Substantia nigra (tissue), 51 donors: ENCODE measurements at places on chromosomes 2 and 18.
A peak's percentile ranks its signal among the peaks of the same experiment; 100 is the strongest.

DNA sequence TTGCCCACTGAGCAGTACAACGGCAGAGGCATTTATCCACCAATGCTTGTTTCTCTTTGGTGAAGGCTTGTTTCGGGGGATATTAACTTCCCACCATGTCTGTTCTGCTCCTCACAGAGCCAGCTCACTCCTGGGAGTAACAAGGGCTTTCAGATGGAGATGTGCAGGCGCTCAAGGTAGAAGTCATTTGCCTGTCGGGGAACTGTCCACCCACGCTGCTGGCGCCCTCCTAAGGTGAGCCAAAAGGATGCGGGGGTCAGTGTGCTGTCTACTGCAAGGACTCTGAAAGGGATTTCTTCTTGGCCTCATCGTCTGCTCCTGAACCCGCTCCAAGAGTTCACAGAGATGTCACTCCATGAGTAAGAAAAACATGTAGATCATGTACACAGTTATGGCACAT, 57.0 kb upstream of the CYRIA start:
- DNase-seq, result no peak

- no peak for DNase-seq
These were observed 49.8 kb upstream of the ZBTB7C start for GRCh38 chr18:48459016-48459415.

DNA sequence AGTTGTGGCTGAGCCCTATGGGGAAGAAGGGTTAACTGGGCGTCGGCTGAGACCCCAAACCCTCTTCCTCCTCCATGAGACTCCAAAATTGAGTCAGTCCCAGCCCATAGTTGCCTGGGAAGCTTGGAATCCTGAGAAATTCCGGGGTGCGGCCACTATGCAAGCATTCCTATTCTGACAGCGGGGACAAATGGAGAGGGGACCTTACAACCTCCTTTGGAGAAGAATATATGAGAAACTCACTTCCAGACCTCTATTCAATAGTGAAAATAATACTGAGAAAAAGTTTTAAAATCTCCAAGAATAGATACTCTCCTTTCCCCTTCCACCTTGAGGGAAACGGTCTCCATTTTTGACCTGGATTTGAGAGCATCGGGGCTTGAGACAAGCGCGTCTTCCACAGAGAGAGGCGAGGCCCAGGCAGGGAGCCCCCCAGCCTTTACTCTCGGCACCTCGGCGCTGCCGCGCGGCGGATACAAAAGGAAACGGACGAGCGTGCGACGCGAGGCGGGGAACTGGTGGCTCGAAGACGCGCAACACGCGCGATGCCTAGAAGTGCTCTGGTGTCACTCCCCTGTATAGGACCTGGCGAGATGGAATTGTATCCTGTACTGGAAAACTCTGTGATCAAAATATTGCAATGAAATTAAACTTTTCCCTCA, 11.1 kb downstream of the NR4A2 start:
- no peak for DNase-seq

GRCh38 chr2:1373830-1374229, 39.4 kb upstream of the TPO start:
- DNase-seq, result no peak

- no peak for DNase-seq
These were observed 37.6 kb downstream of the CDC42EP3 start for GRCh38 chr2:37633845-37634244.

DNA sequence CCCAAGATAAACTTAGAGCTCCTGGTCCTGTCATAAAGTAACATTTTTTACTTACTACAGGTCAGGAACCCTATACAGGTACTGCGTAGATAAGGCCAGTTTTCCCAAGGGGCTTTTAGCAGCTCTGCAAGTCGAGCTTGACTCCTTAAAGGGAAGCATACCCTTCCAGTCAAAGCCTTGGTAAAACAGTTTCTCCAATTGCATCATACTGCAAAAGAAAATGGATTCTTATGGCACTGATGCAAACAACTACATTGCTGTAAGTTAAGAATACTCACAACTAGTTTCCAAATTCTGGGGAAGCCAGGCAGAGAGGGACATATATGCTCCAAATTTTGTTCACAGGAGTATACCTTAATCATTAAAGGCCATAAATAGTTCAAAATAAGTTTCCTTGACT, 31.0 kb downstream of the MYO3B start:
- DNase-seq, result no peak

DNA sequence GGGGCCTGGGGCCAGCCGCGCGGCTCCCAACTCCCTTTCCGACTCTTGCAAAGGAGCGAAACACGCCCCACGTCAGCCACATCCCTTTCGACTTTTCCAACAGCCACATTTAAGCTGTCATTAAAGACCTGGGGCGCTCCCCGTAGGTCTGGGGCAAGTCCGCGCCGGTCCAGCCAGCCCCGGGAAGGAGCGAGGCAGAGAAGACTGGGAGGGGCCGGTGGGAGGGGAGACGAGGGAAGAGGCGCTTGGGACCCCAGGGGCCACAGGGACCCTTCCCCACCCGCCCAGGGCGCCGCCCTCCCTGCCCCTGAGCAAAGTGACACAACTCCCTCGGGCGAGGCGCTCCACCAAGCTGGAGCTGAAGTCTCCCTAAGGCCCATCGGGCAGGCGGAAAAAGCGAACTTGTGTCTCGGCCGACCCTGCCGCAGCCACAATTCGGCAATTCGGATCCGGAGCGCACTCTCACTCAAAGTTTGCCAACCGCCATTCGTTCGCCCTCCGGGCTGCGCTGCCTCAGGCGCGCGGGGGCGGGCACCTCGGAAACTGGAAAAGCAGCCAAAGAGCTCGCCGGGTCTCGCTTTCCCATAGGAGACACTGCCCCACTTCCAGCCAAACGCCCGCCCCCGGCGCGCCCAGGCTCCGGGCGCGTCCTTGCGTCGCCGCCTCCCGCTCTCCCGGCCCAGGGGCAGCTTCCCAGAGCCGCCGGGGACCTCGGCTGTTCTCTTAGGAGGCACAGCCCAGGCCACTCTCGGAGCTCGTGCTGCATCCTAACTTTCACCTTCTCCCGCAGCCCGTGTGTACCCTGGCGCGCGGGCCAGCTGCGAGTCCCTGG, 1.1 kb upstream of the KCTD1 start:
- DNase-seq, result peak; percentile 46

DNA sequence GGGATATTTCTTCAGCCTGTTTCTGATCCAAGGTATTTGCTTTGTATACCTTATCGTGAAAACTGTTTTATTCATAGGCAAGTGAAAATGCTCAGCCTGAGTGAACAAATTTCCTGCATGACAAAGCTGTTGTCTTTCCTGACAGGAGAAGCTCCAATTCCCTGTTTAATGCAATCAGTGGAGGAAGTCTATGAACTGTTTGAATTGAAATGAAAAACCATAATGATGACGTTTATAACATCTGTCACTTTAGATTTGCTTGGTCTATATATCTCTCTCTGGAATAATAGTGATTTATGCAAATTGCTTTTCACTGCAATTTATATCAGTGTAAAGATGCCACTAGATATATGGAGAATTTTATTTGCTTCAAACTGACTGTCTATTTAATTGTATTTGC, 239.4 kb upstream of the HNMT start:
- DNase-seq, result no peak

- peak; percentile 27 for DNase-seq
These were observed 1.1 kb downstream of the RNF103 start for GRCh38 chr2:86622519-86623042.

- no peak for DNase-seq
These were observed 60.2 kb downstream of the TRPM8 start for GRCh38 chr2:233977296-233977837.

- DNase-seq, result no peak
These were observed 45.4 kb downstream of the LCT start for GRCh38 chr2:135791418-135792190.

- no peak for DNase-seq
These were observed 219.6 kb downstream of the CYP26B1 start for GRCh38 chr2:71927757-71928715.

DNA sequence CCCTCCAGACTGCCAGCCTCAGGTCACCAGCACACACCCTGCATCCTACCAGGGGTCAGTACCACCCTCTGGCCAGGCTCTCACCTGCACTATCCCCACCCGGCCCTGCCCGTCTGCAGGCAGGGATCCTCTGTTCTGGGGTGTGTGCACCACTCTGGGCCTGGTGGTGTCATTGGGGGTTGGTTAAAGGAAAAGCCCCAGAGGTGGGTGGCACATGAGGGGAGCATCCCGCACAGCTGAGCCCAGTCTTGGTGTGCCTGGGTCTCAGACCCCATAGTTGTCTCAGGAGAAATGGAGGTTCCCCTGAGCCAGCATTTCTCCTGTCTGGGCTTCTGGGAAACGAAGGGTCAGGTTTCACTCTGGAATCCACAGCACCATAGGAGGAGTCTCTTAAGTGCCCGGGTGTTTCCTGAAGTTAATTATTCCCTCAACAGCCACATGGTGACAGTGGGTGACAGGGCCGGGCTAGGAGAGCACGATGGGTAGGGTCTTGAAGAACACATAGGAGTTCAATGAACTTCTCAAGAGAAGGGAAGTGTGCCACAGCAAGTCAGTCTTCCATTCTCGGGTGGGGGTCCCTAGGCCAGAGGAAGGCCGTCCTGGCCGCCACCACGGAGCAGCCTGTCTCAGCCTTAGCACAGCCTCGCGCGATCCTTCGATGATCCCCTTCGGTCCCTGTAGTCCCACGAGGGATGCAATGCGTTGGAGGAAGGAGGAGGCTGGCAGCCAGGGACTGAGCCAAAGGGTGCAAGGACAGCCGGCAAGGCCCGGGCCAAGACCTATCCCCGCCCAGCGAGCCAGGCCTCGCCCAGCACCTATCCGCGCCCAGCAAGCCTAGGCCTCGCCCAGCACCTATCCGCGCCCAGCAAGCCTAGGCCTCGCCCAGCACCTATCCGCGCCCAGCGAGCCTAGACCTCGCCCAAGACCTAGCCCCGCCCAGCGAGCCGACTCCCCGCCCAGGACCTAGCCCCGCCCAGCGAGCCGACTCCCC, 1.1 kb upstream of the FARP2 start:
- DNase-seq, result no peak

- no peak for DNase-seq
These were observed 43.4 kb downstream of the PLEKHA3 start for GRCh38 chr2:178523596-178524134.

GRCh38 chr2:51795248-51795888, 763.4 kb upstream of the NRXN1 start:
- DNase-seq, result no peak

DNA sequence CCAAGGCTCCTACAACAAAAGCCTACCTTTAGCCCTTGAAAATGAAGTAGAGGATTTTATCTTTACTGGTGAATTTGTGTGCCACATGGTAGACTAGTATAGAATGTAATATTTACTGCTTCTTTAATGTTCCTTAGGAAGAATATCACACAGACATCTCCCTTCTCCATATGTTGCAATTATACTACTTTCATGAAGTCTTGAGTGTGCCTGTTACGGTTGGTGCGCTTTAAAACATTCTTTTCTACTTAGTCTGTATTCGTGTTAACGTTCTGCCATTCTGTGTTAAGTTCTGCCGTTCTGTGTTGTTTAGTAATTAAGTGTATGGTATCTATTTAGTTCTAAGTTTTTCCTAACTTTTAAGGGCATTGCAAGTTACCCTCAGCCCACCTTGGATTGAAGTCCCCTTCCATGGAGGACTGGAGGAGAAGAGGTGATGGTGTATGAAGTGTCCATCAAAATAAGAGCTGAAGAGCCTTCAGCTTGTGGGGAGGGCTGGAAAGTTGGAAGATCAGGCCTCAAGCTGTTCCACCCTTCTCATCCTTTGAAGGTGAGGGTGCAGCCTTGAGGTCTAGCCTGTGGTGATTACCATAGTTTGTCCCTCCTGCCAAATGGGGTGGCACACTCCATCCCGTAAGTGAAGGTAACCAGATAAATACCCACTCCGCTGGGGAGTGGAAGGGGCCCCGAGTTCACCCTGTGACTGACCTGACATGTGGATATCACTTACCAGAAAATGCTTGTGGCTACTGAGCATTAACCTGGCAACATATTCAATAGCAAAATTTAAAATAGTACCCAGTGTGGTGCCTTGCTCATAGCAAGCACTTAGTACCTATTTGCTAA, 131.3 kb downstream of the SPTBN1 start:
- no peak for DNase-seq

- no peak for DNase-seq
These were observed 2.0 kb downstream of the NPPC start for GRCh38 chr2:231923951-231924888.

DNA sequence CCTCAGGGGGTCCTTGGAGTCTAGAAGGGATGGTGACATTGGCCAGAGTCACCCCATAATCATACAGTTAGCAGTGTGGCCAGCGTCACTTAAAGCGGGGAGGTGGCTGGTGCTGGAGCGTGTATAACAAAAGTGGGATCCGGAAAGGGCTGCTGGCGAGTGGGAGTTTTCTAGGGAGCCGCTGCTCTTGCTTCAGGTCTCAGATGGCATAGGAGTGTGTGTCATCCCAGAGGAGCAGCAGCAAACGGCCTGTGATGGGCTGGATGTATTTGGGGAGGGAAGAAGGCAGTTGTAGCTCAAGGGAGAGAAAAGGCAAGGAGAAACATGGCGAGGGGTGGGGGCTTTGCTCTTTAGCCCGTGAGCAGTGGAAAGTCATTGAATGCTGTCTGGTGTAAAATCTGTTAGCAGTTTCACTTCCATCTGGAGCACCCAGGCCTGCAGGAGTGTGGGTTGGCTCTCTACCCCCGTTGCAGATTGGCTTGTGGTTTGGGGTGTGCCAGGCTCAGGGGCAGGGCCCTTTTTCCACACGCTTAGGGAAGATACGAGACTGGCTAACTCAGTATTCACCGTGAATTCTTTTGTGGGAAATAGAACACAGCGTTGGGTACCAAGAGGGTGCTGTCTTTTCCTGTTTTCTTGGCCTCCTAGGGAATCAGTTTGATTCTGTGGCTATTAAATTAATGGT, 120.5 kb downstream of the AGAP1 start:
- no peak for DNase-seq

GRCh38 chr18:74204526-74205152, 56.3 kb downstream of the TIMM21 start:
- no peak for DNase-seq

DNA sequence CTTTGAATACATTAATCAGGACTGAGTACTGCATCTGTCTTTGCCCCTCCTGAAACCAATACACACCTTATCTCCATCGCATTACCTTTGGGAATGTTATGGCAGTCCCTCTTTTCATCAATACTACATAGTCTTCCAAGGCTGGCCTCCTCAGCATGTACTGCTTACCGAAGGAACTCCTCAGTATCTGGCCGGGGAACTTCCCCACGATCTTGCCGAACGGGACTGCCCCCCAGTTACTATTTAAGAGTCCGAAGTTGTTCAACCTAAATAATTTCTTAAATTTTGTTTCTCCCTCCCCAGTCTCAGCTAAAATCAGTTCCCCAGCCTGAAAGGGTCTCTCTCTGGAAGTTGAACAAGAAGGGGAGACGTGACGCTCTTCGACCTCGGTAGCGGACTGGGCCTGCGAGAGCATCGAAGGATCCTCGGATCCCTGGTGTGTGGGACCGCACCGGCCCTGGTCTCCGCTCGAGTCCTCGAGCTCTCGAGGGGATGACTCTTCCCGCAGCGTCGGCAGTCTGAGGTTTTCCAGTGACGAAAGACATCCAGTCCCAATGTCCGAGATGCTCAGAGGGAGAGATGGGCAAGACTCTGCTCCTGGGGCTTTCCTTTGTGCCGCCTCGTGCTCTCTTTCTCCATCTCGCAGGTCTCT, 489 bp downstream of the TRMT61B start:
- no peak for DNase-seq

- no peak for DNase-seq
These were observed 1.9 kb downstream of the HS6ST1 start for GRCh38 chr2:128316777-128317180.

- no peak for DNase-seq
These were observed 1176.9 kb upstream of the LRRTM1 start for GRCh38 chr2:81481242-81481993.

GRCh38 chr2:19802086-19802841, 99.5 kb downstream of the TTC32 start:
- no peak for DNase-seq
